Aortic smooth muscle cell (primary cell): ENCODE measurements at places on chromosomes 13 and 19. TPM values are rescaled to one million over a fixed set of nuclear protein-coding genes. Genes with fewer than 3 reads are reported as not detected.

The NCR1 gene
- not detected in 2 replicates for total RNA-seq

The TNFSF9 gene
- 0.19 TPM in 1 of 2 replicates, not detected in the other for total RNA-seq

The LGI4 gene
- total RNA-seq = 0.06 and 0.13 TPM in 2 replicates

The KL gene
- total RNA-seq = 0.13 and 0.19 TPM in 2 replicates

The KLF2 gene
- total RNA-seq = 3.2 and 12.9 TPM in 2 replicates

The ZNF587B gene
- 20.8 and 22.9 TPM in 2 replicates for total RNA-seq

The ANKRD24 gene
- total RNA-seq = 1.5 and 1.6 TPM in 2 replicates
